Bone marrow (tissue), 2 donors: ENCODE measurements at places on chromosomes 3 and 15.

DNA sequence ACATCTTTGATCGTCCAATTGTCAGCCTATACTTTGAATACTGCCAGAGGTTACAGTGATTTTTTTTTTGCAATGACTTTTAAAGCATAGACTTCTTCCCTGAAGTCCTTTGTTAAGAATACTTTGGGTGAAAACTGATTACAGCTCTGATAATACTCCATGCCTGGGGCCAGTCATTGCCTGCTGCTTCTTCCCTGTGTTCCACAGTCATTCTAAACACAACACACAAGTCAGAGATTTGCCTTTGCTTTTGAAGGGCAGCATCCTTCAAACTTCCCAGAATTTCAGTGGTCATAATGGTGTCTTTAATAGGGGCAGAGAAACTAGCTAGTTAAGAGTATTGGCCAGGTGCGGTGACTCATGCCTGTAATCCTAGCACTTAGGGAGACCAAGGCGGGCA, 153.7 kb upstream of the PLAAT1 start:
- DNase-seq = no peak

DNA sequence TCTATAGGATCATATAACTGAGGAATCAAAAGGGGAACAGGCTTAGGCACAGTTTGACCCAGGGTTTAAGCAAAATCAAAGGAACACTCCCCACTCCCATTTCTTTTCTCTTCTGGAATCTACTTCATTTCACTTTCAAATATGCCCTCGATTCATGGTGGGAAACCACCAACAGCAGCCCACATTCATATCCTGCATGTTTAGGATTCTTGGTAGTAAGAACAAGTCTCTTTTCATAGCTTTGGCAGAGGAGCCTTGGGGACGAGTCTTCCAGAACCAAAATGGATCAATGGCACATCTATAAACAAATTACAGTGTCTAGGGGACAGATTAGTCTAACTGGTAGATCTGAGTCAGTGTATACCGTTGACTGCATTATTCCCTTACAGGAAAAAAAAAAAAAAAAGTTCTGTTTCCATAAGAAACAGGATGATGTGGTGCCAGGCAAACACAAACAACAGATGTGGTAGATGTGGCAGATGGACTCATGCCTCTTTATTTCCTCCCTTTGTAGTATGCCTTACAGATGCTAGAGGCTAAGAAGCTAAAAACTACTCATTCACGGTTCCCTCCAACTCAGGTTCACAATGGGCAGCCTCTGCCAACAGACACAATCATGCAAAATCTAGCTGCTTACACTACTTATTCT, 578.3 kb upstream of the ADAMTS9 start:
- DNase-seq = no peak

- no peak for DNase-seq
Measured at GRCh38 chr15:58434334-58434875, 2.6 kb downstream of the LIPC start.

DNA sequence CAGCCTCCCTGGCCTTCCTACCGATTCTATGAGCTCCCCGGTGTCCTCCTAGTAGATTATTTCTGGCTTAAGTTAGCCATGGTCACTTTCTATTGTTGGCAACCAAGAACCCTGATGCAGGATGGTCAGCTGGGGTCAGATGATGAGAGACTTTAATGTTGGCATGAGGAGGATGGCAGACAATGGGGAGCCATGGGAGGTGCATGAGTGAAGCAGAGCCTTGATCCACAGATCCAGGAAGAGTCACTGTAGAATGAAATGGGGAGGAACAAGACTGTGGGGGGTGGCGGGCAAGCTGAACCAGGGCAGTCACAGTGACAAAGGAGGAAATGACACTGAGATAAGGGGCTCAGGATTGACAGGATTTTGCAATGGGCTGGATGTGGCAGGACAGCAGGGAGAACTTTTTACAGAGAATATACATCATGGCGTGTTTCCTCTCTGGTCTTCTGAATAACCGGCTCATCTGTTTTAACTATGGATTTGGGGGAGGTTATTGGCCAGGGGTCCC, 60.9 kb downstream of the RPLP1 start:
- DNase-seq = no peak

- DNase-seq = no peak
Measured at GRCh38 chr15:41994772-41995475, 22.6 kb upstream of the EHD4 start.

GRCh38 chr3:60080648-60081047, 1030.8 kb upstream of the CFAP20DC start:
- no peak for DNase-seq

DNA sequence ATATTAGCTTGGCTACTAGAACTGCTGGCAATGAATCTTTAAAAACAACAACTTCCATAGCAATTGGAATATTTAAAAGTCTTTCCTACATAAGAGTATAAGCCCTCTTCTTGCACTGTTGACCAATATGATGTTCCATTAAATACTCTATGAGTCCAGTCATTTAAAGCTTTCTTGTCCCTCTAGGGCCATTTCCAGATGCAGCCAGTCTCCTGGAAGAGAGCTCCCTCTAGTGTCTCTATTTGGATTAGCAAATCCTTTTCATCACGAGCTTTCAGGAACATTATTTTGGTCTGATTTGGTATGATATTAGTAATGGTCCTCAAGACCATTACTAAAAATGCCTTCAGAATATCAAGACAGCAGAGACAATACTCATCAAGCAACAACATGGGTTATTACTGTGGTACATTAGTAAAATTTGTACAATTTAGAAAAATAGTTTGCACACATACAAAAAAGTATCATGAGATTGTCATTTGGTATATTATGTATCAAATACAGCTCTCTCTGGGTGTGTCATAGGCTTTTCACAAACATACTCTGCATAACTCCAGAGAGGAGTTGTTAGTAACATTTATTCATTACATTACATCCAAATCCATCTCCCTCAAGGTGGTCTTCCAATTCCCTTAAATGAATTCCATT, 101.3 kb downstream of the DPH6 start:
- DNase-seq = no peak

- DNase-seq = no peak
Measured at GRCh38 chr3:113695431-113695785, 1.0 kb downstream of the USF3 start.

DNA sequence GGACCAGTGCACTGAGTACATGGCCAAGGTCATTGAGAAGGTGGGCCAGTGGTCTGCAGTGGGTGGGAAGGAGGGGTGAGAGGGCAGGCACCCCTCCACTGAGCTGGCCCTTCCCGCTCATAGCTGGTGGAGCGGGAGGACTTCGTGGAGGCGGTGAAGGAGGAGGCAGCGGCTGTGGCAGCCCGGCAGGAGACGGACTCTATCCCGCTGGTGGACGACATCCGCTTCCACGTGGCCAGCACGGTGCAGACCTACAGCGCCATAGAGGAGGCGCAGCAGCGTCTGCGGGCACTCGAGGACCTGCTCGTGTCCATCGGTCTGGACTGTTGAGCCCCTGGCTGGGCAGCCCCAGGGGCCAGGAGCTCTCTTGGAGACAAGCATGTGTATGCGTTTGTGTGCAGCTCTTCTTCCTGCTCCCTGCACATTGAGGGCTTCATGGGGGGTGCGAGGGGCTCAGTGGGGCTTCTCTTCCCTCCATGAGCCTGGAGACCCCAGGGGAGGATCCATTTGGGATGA, 7.5 kb downstream of the ABTB1 start:
- DNase-seq = no peak

DNA sequence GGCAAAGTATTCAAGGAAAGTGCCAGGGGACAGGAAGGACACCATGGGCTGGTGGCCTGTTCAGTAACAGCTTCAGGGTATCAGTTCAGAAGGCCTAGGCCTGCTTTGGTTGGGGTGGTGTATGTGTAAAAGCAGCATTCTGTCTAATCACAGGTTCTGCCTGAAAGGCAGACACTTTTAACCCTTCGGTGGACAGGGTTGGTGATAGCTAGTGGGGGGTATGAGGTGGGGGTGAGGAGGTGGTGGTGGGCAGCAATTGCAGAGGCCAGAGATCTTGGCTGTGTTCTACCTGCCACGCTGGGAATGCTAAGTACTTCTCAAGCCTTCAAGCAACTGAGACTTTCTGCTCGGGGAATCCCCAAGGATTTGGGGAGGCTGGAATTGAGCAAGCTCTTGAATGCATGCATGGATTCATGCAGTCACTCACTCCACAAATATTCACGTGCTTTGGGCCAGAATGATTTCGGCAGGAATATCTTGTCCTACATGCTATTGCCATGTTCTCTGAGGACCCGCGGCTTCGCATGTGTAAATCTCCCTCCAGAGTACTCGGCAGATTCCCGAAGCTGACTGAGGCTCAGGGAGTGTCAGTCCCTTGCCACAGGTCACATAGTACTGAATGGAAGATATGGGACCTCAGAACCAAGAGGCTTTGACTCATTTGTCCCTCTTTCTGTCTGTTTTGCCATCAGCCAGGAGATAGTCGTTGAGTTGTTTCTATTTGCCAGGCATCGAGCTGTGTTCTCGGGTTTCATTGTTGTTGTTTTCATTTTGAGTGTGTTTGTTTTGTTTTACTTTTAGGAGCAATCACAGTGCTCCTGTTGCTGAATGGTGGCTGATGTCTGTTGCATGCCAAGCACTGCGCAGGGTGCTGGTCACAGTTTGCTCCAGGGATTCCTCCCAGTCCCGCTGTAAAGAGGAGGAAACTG, 65.5 kb downstream of the SMAD3 start:
- no peak for DNase-seq

DNA sequence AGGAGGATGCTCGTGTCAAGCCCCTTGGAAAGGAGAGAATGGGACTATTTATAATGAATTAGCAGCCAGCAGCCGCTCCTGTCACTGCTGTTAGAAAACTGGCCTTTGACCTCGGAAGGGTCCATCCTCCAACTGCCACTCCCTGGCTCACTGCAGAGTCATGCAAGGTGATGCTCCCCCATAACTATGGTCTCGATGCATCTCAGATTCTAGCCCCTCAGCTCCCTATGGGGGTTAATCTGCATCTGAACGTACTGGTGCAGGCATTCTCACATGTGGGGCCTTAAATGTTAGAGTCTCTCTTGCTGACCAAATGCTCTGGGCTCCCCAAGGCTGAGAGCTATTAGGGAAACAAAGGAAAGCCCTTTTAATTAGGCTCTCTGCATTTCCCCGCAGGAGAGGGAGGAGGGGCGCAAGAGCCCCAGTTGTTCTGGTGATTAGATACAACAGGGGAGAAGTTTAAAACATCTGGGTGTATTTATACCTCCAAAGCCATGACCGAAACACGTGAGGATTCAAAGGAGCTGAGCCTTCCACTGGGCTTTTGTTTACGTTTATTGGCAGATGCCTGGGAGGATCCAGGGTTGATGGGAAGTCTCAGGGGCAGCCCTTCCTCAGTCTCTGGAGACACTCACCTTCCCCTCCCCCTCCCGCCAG, 182.5 kb downstream of the OPA1 start:
- no peak for DNase-seq

GRCh38 chr15:96340598-96341512, 10.4 kb downstream of the NR2F2 start:
- DNase-seq = no peak

DNA sequence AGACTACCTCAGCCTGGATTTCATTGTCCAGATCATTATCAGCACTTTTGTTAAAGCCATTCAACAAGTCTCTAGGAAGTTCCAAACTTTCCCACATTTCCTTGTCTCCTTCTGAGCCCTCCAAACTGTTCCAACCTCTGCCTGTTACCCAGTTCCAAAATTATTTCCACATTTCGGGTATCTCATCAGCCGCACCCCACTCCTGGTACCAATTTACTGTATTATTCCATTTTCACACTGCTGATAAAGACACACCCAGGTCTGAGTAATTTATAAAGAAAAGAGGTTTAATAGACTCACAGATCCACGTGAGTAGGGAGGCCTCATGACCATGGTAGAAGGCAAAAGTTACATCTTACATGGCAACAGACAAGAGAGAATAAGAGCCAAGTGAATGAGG, 1198.3 kb upstream of the ALCAM start:
- no peak for DNase-seq

DNA sequence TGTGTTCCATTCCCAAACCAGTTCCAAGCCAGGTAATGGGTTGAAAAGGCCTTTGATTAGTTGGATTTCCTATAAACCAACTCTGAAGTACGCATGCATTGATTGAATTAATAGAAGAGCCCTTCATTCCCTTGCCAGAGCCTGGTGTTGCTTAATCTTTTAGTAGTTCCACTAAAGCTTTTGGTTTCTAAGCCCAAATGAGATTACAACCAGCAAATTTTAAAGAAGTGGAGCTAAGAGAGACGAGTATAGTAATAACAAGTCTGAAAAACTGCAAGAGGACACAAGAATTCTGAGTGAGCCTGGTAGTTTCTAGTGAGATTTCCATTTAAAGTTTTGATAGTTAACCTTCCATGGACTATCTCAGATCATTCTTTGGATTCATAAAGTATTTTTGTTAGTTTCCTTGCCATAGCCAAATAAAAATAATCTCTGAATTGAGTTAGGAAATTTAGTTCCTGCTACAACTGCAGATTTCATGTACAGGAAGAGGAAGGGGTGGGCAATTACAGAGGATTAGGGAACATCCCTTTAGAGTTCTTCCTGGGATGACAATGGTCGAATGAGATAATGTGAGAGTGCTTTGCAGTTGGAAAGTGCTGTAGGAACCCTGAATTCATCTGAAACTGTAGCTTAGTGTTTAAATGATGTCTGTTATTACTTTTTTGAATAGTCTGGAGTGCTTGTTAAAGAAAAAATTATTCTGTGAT, 136.8 kb downstream of the FNDC3B start:
- no peak for DNase-seq

DNA sequence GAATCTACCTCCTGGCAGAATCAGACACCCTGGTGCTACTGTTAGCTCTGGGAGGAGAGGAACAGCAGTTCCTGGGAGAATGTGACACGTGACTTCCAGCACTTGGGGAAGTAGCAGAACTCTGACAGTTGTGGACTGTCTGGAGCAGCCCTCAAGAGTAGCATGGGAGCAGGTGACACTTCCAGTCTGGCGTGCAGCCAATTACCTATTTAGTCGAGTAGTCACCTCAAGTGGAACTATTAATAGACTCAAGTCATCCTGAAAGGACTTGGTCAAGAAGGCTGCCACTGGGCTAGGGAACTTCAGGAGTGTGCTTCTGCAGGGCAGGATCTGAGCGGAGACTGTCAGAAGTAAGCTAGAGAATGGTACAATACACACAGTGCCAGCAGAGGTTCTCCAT, 62.3 kb downstream of the MTHFS start:
- no peak for DNase-seq

GRCh38 chr3:52649461-52650210, 36.1 kb downstream of the PBRM1 start:
- no peak for DNase-seq

- no peak for DNase-seq
Measured at GRCh38 chr15:41416128-41416741, 660 bp upstream of the RTF1 start.
